Astrocyte (in vitro differentiated cells and primary cell): ENCODE measurements at places on chromosomes 4 and X. TPM values are rescaled to one million over a fixed set of nuclear protein-coding genes. Genes with fewer than 3 reads are reported as not detected.

GPR34 gene
- not detected in 2 replicates for total RNA-seq

FMR1NB gene
- total RNA-seq = not detected in 2 replicates

TBC1D14 gene
- total RNA-seq = 25.8 and 30.4 TPM in 2 replicates

P2RY10 gene
- not detected in 2 replicates for total RNA-seq

ARX gene
- not detected in 2 replicates for total RNA-seq

DOCK11 gene
- total RNA-seq = 4.7 and 5.3 TPM in 2 replicates

ETDC gene
- not detected in 2 replicates for total RNA-seq

BTK gene
- 0.43 and 0.79 TPM in 2 replicates for total RNA-seq

TKTL2 gene
- not detected in 2 replicates for total RNA-seq

YIPF7 gene
- 0.30 and 0.31 TPM in 2 replicates for total RNA-seq

GCNA gene
- total RNA-seq = 2.2 and 2.4 TPM in 2 replicates

LIMCH1 gene
- total RNA-seq = 3.2 and 7.1 TPM in 2 replicates

GLRB gene
- total RNA-seq = 5.7 and 6.8 TPM in 2 replicates

PPP1R3F gene
- total RNA-seq = 5.6 and 6.6 TPM in 2 replicates

SPOCK3 gene
- 0.36 and 0.59 TPM in 2 replicates for total RNA-seq

RASSF6 gene
- 0.07 and 0.14 TPM in 2 replicates for total RNA-seq

PCDH19 gene
- total RNA-seq = 11.6 and 14.9 TPM in 2 replicates

TEC gene
- 0.61 and 0.91 TPM in 2 replicates for total RNA-seq

ARR3 gene
- not detected in 2 replicates for total RNA-seq

PABPC1L2B gene
- 0.14 TPM in 1 of 2 replicates, not detected in the other for total RNA-seq
